ENCODE measurements at places on chromosomes 11 and 22.

DNA sequence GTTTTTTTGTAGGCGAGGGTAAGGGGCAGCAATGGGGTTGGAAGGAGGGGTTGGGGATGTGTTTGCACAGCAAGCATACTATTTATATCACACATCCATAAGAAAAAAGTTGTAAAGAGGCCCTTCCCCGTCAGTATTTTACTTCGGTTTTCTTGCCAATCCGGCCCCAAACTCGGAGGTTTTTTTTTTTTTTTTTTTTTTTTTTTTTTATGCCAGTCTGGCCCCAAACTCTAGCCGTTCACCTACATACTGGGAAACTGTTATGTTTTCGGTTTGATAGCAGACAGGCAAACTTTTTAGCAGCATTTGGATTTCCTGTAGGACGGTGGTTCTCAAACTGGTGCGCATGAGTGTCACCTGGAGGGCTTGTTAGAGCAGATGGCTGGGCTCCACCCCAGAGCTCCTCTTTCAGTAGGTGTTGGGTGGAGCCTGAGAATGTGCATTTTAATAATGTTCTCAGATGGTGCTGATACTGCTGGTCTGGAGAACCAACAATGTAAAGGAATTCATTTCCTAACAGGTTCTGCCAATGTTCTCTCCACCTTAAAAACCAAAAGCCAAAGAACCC is 76.5 kb upstream of the ZBED5 start:
- no peaks in the 10 kb centered on the region for H3K27me3 ChIP-seq
- no peaks in the 10 kb centered on the region for H3K4me1 ChIP-seq
- H3K36me3 ChIP-seq: no peaks in the 10 kb centered on the region
- peak overlapping the region; percentile 91 for H3K27ac ChIP-seq

DNA sequence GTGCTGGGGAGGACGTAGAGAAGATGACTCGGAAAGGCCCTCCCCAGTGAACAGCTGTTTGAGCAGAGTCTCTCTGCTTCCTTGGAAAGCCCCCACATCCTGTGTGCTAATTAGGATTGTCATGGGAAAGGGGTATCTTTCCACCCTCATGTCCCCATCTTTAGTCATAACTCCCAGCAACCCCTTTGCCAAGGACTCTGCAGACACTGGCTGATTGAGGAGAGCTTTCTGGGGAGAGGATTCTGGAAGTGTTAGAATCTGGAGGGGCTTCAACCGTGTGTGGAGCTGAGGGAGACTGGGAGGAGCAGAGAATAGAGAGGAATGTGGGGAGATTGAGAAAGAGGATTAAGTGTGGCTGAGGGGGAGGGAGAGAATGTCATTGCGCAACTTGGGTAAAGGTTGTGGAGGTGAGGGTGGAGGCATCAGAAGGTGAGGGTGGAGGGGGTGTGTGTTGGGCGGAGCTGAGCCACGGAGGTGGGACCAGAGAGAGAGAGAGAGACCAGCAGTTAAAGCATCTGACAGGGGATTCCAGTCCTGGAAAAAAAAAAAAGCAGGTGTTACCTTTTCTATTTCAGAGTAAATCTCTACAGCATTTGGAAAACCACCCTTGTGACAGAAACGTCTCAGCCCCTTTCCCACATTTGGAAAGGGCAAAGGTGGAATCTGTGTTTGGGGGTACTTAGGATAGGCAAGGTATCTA is 2.2 kb downstream of the DTX4 start:
- peaks cover 2% of the 10 kb centered on the region for H3K4me1 ChIP-seq
- peak overlapping the region; percentile 91 for H3K4me3 ChIP-seq
- H3K27ac ChIP-seq: peak overlapping the region; percentile 1
- H3K27me3 ChIP-seq: no peaks in the 10 kb centered on the region
- no peaks in the 10 kb centered on the region for H3K36me3 ChIP-seq

- H3K27ac ChIP-seq: peak overlapping the region; percentile 98
- H3K36me3 ChIP-seq: peaks cover 7% of the 10 kb centered on the region
- peak overlapping the region; percentile 78 for H3K4me3 ChIP-seq
- DNase-seq: no peak
Observed at GRCh38 chr11:102347462-102348370, 702 bp downstream of the BIRC2 start.

- H3K4me3 ChIP-seq: no peak overlapping the region
- H3K36me3 ChIP-seq: no peaks in the 10 kb centered on the region
Observed at GRCh38 chr11:95764267-95764898, 25.2 kb downstream of the FAM76B start.

DNA sequence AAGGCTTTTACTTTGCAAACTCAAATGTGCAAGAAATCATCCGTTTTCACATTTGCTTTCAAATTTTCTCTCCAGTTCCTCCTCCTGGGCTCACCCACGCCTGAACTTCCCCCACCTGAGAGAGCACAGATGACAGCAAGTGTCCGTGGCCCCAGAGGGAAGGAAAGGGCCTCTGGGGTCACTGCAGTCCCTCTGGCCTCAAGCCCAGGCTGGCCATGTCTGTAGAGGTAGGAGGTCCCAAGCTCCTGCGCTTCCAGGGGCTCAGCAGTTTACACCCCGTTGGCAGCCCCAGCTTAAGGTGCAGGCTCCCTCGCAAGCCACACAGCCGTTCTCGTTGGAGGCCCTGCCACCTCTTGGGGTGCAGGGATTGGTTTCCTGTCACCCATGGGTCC is 40.5 kb upstream of the PRDM11 start:
- H3K4me3 ChIP-seq: no peak overlapping the region
- peaks cover 5% of the 10 kb centered on the region for H3K27me3 ChIP-seq
- no peaks in the 10 kb centered on the region for H3K36me3 ChIP-seq
- peaks cover 3% of the 10 kb centered on the region for H3K4me1 ChIP-seq

All from ascending aorta (tissue), 2 donors.